ENCODE measurements at places on chromosomes 3 and 15.

DNA sequence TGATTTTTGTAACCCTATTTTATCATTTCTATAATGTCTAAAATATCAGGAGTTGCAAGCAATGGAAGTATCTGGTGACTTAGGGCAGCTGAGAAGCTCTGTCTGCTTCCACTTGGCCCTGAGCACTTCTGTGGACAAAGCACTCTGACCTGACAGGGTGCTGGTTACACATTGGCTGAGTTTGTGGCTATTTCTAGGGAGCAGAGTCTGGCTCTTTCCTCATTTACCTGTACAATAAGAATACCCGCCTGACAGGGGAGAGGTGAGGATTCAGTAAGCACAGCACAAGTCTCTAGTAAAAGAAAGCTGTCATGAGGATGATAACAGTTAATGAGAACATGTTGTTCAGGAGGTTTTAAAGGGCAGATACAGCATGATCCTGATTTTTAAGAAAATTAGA lies 33.3 kb upstream of the SPESP1 start:
- H3K4me1 ChIP-seq = peaks cover 10% of the 10 kb centered on the region
- peak; percentile 33 for DNase-seq
- H3K36me3 ChIP-seq = no peaks in the 10 kb centered on the region
- no peak overlapping the region for H3K27ac ChIP-seq
- no peak overlapping the region for H3K4me3 ChIP-seq
- no peaks in the 10 kb centered on the region for H3K27me3 ChIP-seq

DNA sequence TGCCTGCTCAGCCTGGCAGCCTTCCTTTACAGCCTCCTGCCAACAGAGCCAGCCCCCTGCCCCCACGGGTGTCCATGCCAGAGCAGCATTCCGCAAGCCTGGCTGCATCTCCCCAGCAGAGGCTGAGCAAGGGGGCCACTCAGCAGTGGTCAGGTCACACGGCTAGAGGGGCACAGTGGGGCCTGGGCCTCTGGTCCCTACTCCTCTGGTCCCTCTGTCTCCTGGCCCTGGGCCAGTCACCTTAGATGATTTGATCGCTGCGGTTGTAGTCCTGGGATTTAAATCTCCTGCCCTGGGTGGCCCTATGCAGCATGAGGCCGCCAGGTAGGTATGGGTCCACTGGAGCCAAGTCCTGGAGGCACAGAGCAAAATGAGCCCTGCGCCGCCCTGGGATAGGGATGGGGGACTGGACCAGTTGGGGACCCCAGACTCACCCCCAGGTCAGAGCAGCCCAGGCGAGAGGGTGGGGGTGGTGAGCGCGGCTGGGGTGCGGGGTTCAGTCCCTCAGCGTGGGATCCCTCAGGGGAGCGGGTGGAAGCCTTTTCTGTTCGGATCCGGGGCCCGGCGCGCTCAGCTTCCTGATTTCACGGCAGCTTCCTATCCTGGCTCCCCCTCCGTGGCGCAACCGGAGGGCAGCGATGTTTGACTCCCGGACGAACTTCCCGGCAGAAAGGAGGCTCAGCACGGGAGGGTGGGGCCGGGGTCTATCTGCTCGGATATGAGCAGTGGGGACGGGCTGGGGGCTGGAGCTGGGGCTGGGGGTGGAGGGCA lies at the start of gene ZBTB47:
TSS of gene ZBTB47 (plus strand) at position 138 of the 771 bp plus-strand sequence. CDS start 4,659 bp downstream, outside the sequence.
- H3K27ac ChIP-seq = peak within 1 kb of the TSS; percentile 81
- peaks cover 10% of the 10 kb centered on the region for H3K4me1 ChIP-seq
- peaks cover 4% of the 10 kb centered on the region for H3K36me3 ChIP-seq
- no peaks in the 10 kb centered on the region for H3K27me3 ChIP-seq

DNA sequence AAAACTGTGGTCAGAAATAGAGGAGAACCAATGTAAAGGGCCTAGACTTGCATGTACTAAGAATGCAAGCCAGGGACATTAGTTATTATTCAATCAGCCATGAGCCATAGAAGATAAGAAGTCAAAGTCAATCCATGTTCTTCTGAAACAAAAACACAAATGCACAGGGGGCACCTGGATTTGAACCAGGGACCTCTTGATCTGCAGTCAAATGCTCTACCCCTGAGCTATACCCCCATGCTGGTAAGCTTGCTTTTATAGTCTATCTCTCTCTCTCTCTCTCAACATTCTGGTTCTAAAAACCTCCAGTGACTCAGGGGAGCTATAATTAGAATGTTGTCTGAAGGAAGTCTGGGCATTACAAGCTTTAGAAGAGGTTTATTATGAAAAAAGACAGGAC lies 85.6 kb upstream of the ACP3 start:
- no peaks in the 10 kb centered on the region for H3K27me3 ChIP-seq
- peak overlapping the region; percentile 9 for H3K4me3 ChIP-seq
- H3K4me1 ChIP-seq = peaks cover 13% of the 10 kb centered on the region
- peak overlapping the region; percentile 82 for H3K27ac ChIP-seq
- no peaks in the 10 kb centered on the region for H3K36me3 ChIP-seq

- H3K4me3 ChIP-seq = no peak overlapping the region
- H3K27me3 ChIP-seq = no peaks in the 10 kb centered on the region
- peaks cover 38% of the 10 kb centered on the region for H3K4me1 ChIP-seq
- H3K36me3 ChIP-seq = no peaks in the 10 kb centered on the region
- no peak for DNase-seq
- H3K27ac ChIP-seq = no peak overlapping the region
Measured at GRCh38 chr15:47820747-47821319, 103.5 kb downstream of the SEMA6D start.

- H3K27ac ChIP-seq = no peak overlapping the region
- DNase-seq = no peak
- H3K4me1 ChIP-seq = peaks cover 7% of the 10 kb centered on the region
- H3K4me3 ChIP-seq = no peak overlapping the region
Measured at GRCh38 chr15:81751256-81751655, 294.6 kb downstream of the MEX3B start.

All from cardiac muscle cell (in vitro differentiated cells and primary cell).